SK-N-DZ (cell line): ENCODE measurements at places on chromosomes 16 and 17.

DNA sequence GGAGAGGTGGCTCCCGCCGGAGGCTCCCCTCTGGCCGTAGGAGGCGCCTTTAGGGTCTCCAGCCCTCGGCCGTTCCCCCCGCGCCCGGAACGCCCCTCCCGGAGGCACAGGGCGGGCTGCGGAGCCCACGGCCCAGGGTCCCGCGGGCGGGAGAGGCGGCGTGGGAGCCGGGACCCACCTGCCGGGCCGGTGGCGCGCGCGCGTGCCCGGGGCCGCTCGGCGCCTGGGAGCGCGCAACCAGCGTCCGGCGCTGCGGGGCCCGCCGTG lies at the start of gene MIF4GD:
MIF4GD (minus strand) TSS at position 266 of the 267 bp plus-strand sequence. CDS start 1,036 bp downstream, outside the sequence.
- DNase-seq = no peak

DNA sequence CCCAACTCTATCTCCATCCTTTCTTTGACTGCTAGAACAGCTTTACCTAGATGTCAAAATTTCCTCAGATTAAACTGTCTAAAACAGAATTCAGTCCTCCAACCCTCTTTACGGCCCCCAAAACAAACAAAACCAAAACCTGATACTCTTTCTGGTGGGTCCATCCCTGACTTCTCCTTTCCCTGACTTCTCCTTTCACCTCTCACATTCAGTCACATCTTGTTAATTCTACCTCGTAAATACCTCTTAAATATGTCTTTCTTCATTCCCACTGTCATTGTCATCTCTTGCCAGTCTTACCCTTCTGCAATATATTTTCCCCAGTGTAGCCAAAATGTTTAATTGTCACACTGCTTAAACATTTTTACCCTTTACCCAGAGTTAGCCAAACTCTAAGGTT lies 4.6 kb downstream of the PPM1E start:
- no peak for DNase-seq

DNA sequence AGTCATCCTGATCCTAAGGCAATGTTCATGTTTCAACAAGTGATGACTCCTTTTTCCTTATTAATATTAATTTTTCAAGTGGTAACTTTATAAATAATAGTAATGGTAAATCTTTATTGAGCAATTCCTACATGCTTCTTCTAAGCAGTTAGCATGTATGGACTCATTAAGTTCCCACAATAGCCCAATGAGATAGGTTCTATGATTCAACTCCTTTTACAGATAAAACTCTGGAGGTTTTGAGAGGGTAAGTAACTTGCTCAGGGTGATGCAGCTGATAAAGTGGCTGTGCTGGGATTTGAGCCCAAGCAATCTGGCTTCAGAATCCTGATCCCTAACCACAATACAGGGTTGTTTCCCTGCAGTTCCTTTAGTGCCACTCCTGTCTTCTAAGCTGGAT lies 25.3 kb downstream of the SLC47A1 start:
- DNase-seq = no peak

DNA sequence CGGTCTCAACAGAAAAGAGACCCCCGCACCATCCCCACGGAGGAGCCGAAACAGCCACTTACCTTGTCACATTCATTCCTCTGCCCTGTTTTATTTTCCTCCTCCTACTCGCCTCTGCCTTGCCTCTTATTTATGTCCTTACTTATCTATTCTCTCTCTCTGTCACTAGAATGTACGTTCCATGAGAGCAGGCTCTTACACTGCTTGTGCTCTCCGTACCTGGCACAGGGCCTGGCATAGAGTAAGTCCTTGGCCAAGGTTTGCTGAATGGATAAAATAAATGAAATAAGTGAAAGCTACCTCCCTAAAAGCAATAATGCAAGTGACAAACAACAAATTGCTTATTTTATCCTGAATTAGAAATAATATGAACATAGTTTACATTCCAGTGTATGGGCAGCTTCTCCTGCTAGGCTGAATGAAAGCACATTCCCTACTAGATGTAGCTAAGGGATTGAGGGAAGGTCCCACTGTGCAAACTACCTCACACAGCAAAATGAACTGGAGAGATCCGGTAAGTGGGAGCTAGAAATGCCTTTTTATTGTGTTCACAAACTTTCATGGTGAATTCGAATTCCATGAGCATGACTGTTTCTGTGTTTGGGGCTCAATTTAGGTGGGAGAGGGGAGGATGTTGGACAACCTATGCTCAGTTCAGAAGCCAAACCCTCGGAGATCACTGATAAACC lies 173.1 kb downstream of the PARN start:
- no peak for DNase-seq

DNA sequence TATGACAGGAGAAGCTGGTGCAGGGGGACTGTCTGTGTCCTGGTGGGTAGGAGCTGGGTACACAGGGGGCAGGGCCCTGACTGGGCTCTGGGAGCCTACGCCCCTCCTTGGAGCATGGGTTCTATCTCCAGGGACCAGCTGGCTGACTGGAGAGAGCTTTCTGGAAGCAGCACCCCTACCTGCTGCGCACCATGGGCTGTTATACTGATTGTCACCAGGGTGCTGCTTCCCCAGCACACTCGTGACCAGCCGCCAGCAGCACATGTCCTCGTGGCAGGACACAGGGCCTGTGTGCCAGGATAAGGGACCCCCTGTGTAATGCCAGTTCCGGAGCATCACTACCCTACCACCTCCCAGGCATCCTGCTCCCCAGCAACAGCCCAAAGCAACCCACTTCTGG lies 106.0 kb downstream of the AMFR start:
- DNase-seq = no peak

DNA sequence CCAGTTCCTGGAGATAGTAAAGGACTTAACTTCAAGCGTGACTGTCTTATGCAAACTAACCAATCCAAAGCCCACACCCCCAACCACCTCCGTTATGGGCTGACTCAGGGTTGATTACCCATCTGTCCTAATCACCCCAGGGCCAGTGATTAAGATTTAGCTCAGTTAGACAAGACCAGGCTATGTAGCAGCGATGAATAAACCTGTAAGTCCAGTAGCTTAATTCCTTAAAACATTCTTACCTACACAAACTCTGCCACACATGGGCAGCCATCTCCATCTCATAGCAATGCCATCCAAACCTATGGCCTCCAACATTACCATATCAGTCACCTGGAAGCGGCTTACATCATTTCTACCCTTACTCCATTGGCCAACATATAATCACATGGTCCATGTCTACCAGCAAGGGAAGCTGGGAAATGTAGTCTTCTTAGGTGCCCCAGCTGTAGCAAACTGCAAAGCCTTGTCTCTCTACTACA lies 266.7 kb downstream of the SHISA9 start:
- DNase-seq = no peak

DNA sequence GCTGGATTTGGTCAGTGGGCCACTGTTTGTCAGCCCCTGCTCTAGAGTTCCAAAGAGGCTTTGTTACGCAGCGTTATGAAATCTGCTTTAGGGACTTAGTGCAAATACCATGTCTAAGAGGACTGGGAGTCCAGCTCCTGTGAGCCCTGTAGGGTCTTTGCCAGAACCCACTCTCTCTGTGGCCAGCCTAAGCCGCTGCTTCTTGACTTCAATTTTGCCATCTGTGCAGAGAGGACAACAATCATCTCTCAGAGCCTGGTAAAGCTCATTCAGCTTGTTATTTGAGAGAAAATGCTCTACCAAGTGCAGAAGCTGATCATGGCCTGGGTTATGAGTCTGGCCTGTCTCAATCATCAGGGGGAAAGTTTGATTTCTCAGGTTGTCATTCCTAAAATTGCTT lies 17.9 kb downstream of the CA10 start:
- DNase-seq = no peak

- no peak for DNase-seq
These were observed 19.2 kb downstream of the GJD3 start for GRCh38 chr17:40345161-40345993.

DNA sequence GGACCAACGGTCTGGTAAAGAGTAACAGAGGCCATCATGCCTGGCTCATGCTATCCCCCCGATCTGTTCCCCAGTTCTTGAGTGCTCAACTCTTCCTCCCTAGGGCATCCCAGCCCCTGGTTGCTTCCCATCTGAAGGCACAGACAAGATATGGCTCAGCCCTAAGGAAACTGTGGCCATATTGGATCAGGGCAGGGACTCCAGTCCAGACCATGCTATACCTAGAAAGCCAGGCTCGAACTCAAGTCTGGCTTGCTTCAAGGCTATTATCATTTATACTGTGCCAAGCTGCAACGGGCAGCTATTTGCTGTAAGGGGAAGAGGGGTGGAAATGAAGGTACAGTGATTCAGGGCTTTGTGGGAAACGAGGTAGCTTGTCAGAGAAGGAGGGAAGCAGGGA lies 2.8 kb downstream of the UBTF start:
- no peak for DNase-seq

DNA sequence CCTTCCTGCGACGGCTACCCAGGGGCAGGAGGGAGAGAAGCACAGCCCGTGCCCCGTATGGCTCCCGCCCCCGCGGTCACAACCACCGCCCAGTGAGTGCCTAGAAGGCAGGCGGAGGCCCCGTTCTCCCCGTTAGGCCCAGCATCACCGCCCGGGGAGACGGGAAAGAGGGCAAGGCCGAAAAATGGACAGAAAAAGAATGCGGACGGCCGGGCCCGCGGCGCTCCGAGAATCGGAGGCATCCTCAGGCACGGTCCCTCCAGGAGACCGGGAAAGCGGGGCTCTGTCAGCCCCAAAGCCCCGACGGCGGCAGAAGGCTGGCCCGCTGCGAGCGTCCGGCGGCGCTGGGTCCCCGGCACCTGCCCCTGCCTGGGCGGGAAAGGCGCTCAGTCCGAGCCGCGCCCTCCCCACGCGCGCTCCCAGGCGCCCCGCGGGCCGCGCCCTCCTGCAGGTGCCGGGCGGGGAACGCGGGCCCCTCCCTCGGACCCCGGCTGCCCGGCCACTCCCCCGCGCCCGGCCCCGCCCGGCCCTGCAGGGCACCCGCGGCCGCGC lies 407 bp downstream of the MCRIP1 start:
- DNase-seq = no peak

DNA sequence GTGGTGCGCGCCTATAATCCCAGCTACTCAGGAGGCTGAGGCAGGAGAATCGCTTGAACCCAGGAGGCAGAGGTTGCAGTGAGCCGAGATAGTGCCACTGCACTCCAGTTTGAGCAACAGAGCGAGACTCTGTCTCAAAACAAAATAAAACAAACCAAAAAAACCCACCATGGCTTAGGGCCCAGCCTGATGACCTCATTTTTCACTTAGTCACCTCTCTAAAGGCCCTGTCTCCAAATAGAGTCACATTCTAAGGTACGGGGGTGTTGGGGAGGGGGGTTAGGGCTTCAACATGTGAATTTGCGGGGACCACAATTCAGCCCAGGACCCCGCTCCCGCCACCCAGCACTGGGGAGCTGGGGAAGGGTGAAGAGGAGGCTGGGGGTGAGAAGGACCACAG lies 1.4 kb upstream of the STH start:
- DNase-seq = no peak

- peak; percentile 66 for DNase-seq
These were observed 512 bp downstream of the AKAP1 start for GRCh38 chr17:57085448-57086068.

DNA sequence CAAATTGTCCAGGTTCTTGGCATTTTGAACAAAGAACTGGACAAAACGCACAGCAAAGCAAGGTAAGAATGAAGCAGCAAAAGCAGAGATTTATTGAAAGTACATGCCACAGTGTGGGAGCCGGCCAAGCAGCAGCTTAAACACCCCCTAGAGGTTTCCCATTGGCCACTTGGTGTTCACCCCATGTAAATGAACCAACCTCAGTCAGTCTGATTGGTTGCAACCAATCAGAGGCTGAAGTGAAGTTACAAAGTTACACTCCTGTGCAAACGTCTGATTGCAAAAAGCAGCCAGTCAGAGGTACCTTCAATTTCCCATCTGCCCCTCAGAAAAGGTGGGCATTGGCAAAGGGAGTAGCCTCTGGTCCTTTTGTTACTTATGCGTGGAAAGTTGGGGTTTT lies 8.8 kb upstream of the ZNF263 start:
- DNase-seq = no peak

GRCh38 chr16:54326266-54326662 lies 39.7 kb upstream of the IRX3 start:
- no peak for DNase-seq

GRCh38 chr17:42775534-42776098 lies 2.4 kb downstream of the VPS25 start:
- DNase-seq = no peak

DNA sequence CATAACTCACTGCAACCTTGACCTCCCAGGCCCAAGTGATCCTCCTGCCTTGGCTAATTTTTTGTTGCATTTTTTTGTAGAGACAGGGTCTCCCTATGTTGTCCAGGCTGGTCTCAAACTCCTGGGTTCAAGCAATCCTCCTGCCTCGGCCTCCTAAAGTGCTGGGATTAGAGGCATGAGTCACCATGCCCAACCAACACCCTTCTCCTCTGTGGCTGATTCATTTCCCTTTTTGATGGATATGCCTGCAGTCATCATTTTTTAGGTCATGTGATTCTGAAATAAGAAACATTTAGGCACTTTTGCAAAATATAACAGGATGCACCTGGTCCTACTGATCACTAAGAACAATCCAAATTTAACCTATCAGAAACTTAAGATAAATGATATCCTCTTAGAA lies 44.0 kb upstream of the YPEL2 start:
- no peak for DNase-seq

GRCh38 chr17:12089809-12090384 lies 69.2 kb downstream of the MAP2K4 start:
- no peak for DNase-seq

- DNase-seq = peak; percentile 37
These were observed 6.9 kb downstream of the USP6 start for GRCh38 chr17:5122586-5123342.

DNA sequence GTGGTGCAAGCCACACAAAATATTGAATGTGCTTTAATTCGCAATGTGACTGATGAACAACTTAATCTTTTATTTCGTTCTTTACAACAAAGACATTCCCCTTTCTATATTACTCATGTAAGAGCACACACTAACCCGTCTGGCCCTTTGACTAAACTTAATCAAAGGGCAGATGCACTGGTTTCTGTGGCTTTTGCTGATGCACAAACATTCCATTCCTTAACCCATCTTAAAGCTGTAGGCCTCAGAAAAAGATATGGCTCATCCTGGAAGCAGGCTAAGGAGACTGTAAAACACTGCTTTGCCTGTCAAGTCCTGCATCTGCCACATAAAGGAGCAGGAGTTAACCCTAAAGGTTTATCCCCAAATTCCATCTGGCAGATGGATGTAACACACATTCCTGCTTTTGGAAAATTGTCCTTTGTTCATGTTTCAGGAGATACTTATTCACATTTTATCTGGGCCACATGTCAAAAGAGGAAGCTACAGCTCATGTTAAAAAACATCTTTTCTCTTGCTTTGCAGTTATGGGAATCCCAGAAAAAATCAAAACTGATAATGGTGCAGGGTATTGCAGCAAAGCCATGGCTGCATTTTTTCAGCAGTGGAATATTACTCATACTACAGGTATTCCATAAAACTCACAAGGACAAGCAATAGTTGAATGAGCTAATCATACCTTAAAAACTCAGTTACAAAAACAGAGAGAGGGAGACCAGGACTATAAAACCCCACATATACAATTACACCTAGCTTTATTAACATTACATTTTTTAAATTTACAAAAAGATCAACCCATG lies 137.2 kb downstream of the AHSP start:
- DNase-seq = peak; percentile 48

GRCh38 chr16:15051387-15051951 lies 4.4 kb downstream of the NTAN1 start:
- DNase-seq = no peak
